ENCODE measurements at places on chromosomes 7 and 10. TPM values are rescaled to one million over a fixed set of nuclear protein-coding genes. Genes with fewer than 3 reads are reported as not detected.

DNA sequence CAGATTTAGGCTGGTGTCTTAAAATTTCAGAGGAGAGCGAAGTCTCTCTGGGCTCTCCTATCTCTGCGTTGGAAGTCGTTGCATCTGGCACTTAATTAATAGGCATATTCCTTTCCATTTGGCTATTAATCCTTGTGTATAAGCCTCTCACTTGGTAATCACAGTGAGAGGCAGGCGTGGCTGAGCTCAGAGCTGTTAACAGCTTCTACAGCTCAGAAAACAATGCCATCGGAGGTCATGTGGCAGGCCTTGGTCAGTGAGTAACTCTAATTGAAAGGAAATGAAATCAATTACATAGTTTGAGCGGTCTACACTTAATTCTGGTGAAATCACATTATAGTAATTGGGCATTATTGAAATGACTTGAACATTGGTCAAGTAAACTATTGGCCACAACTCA is 135.1 kb downstream of the DPY19L1 start:
- no peak for DNase-seq

DNA sequence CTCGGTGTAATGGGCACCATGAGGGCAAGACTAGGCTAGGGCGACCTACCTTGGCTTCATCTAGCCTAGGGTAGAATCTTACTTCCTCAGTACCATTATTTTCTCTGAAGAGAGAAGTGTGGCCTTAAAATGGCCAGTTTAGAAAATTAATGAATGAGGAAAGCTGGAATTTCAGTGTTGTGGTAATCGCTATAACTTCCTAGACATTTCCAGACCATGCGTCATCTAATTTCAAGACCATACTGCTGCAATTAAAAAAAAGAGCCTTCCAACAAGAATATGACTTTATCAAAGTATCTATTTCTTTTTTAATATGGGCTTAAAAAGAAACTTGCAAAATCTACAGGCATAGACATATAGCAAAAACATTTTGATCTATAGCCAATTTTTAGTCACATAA is 68.5 kb downstream of the CPVL start:
- no peak for DNase-seq

- DNase-seq: no peak
Observed at GRCh38 chr7:158820656-158821055, 8.7 kb downstream of the ESYT2 start.

DNA sequence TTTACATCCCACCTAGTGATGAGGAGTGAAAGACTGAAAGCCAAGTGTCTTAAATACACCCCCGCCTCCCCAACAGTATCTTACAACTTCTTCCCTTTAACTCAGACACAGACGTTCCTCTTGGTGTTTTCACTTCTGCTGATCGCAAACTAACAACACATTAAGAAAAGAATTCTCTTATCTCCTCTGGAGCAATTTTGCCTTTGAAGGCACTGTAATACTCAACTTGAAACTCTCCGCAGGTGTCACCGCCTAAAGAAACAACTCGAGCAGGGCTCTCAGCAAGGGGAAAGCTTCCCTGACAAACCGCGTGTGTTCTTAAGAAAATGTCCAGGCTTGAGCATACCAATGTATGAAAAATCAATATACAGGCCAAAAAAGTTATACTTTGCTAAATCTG is 452 bp downstream of the SEMA3C start:
- DNase-seq: no peak

DNA sequence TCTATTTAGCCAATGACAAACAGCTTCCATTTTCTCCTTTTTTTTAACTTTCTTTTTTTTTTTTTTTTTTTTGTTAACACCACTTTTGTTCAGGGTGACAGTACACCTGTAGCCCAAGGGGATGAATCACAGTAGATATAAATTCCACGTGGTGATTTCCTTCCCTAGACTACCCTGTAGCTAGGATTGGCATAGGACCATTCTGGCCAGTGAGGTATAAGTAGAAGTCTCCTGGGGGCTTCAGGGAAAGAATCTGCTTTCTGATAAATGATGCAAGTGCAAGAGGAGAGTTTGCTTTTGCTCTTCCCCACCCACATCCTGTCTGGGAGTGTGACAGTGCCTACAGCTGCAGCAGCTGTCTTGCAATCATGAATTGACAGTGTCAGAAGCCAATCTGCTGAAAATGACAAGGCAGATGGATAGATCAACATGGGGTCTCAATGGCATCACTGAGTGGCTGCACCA is 63.2 kb upstream of the TOMM7 start:
- DNase-seq: no peak

DNA sequence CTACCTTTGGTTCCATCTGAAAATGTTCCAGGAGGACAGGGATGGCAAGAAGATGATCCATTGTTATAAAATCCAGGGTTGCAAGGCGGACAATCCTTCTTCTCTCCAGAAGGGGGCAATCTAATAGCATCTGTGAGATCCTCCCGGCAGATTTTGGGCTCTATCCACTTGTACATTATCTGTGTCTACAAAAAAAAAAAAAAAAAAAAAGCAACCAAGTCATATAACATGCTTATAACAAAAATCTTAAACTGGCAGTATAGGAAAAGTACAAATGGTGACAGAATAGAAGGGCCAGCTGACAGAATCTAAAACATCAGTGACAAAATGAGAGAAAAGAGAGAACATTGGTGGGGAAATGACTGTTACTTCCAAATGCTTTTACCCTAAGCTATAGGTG is 132.7 kb downstream of the ELAPOR2 start:
- peak; percentile 3 for DNase-seq

GRCh38 chr10:86368046-86368445 is 1.5 kb upstream of the GRID1 start:
- DNase-seq: no peak

DNA sequence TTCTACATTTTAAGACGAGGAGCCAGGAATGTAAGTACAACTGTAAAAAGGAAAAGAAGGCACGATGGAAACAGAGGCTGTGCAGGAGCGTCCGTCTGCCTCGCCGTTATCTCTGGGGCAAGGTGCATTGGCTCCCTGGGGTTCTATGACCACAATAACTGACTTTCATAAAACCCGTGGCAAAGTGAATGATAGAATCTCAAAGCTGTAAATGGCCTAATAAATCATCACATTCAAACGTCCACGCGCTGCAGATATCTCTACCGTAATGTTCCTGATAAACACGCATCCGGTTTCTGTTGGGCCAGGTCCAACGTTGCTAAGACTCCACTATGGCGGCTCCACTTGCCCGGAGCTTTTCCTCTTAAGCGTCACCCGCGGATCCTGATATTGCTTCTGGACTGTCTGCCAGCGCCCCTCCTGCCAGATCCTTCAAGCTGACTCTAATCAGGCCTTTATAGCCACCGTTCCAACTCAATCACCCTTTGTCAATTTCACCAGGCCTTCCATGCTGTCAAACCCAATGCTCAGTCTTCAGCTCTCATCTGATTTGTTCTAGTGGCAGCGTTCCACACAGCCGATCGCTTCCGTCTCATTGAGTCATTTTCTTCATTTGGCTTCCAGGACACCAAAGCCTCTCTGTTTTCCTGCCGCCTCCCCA is 265.6 kb upstream of the FOXK1 start:
- peak; percentile 26 for DNase-seq

GRCh38 chr10:13396369-13396768 is 48.3 kb upstream of the SEPHS1 start:
- no peak for DNase-seq

DNA sequence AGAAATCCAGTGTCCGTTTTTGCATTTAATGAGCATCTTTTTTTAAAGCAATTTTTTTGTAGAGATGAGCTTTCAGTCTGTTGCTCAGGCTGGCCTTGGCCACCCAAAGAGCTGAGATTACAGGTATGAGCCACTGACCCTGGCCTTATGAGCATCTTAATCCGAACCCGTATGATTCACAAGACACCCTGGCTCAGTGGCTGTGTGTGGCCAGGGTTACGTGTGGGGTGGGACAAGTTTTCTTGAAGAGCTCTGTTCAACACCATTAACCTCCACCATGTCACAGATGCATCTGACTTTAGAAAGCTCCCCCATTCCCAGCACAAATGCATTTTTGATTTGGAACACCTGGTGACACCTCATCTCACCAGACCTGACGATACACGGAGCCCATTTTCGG is 166.5 kb upstream of the PITRM1 start:
- DNase-seq: no peak

DNA sequence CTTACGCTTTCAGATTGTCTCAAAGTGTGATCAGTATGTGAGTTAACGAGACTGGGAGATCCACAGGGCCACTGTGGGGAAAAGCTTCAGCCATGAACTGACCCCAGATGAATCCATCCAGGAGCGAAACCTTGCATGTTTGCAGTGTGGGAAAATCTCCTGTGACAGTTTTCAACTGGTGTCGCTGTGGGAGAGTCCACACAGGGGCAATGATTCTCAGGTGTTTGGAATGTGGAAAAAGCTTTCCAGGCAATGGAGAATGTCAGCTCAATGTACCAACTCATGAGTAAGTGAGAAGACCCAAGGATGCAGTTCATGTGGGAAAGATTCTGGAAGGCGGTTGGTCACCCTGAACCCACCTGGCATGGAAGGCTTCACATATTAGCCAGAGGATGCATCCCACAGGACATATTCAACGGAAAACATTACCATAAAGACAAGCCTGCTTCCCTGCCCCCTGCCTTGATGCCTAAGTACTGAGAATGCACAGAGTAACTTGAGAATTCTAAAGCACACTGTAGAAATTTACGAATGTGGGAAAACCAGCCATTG is 204.1 kb upstream of the BMPER start:
- no peak for DNase-seq

GRCh38 chr10:3532644-3533043 is 252.4 kb downstream of the KLF6 start:
- DNase-seq: peak; percentile 73

DNA sequence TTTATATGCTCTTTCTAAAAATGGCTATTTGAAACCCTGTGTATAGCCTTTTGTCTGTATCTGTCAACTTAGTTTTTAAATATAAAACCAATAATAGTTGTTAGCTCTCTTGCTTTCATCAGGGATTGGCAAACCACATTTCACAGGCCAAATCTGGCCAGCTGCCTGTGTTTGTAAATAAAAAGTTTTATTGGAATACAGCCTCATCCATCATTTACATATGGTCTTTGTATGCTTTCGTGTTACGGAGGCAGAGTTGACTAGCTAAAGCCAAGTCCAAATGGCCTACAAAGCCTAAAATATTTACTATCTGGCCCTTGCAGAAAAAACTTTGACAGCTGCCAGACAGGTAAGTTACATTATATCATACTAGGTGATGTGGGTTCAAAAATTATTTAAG is 235.0 kb downstream of the BICC1 start:
- no peak for DNase-seq

DNA sequence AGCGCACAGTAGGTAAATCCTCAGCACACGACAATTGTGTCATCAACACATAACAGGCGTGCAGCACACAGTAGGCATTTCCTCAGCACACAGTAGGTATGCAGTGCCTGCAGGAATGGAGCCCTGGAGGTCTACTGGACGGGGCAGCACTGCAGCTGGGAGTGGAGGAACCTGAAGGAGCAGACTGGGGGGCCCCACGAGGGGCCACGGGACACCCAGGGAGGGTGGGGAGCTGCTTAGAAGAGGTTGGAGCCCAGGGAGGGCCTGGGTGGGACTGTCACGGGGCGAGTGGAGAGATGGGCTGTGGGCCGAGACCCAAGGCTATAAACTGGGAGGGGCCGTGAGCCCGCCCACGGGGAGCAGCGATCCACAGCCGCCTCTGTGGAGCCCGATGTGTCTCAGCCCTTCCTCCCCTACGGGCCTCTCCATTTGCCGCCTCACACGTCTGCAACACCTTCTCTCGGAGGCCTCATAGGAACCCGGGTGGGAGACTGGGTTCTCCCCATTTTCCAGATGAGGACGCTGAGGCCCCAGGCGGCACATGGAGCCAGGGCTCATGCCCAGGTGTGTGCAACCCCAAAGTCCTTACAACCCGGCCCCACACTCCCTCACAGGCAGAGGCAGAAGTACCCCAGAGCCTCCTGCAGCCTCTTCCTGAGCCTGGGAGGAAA is 101.5 kb downstream of the MICALL2 start:
- DNase-seq: no peak

The CHST3 gene
- total RNA-seq: 14.3 TPM

The HSPA12A gene
- total RNA-seq: 3.2 TPM

The TNS3 gene
- 135 TPM for total RNA-seq

The DNAH11 gene
- total RNA-seq: 1.9 TPM

The SERPINE1 gene
- 1.1 TPM for total RNA-seq

The GIMAP6 gene
- not detected for total RNA-seq

The LBX1 gene
- total RNA-seq: not detected

The SFTPA1 gene
- total RNA-seq: not detected
